ENCODE measurements at places on chromosomes 5 and 9.
A peak's percentile ranks its signal among the peaks of the same experiment; 100 is the strongest.

DNA sequence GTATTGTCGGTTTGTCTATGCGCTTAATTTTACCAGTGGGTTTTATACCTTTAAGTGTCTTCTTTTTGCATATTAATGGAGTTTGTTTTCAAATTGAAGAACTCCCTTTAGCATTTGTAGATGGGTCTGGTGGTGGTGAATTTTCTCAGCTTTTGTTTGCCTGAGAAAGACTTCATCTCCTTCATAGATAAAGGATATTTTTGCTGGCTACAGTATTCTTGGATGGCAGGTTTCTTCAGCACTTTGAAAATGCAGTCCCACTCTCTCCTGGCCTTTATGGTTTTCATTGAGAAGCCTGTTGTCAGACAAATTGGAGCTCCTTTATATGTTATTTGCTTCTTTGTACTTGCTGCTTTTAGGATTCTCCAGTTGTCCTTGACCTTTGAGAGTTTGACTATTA lies 142.1 kb downstream of the RAB3C start:
- DNase-seq = no peak

GRCh38 chr9:135705376-135705775 lies 3.4 kb downstream of the KCNT1 start:
- DNase-seq = no peak

DNA sequence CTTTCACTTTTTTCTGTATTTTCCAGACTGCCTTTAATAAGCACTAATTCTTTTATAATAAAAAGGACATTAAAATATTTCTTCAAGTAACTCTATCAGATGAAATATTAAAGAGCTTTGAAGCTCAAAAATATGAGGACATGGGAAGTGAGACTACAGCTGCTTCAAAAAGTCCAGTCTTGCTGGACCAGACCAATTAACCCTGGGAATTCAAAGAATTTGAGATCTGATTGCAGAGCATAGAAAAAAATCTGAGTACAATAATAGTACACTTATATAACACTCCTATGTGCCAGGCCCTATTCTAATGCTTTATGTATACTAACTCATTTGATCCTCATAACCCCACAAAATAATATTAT lies 9.8 kb downstream of the TMEM245 start:
- DNase-seq = no peak

- DNase-seq = no peak
Observed at GRCh38 chr9:94096819-94097577, 12.7 kb downstream of the PTPDC1 start.

DNA sequence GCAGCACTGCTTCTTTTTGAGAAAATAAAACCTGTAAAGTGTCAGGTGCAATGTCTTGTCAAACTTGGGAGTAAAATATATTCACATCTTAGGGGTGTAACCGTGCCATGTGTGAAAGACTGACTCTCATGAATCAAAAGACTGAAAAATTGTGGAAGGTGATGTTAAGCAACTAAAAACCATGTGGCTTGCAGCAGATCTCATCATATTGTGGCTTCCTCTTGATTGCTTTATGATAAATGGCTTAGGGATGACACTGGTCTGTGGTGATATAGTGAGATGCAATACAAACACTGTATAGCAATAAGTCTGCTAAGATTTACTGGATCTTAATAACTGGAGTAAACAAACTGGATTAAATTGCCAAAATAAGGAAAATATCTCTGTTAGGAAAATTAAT lies 321.6 kb downstream of the EDIL3 start:
- DNase-seq = no peak

DNA sequence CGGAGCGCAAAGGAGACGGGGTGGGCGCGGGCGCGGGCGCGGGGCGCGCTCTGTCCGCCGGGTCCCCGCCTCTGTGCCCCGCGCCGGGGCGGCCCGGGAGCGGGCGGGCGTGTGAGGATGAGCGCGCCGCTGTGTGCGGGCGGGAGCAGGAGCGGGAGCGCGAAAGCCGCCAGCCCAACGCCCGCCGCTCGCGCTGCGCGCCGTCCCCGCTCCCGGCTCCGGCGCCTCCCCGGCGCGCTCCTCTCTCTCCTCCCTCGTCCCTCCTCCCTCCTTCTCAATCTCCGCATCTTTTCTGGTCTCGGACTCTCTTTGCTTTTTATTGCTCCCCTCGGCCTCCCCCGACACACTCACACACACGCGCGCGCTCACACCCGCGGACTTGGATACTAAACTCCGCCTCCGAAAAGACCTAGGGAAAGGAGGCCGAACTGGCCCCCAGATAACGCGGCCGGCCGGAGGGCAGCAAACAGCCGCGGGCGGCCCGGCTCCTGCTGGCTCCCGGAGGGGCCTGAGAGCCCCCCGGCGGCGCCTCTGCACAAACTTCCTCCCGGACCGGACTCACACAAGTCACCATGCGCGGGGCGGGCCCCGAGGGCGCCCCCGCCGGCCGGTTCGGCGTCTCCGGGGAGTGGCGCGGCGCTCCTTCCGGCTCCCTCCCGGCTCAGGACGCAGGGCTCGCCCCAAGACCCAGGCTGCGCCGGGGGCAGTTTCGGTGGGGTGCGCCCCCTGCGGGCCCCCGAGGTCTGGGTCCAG lies at the start of gene FIBCD1:
Gene FIBCD1 (minus strand): TSS at position 596 of the 753 bp plus-strand sequence. CDS start 640 bp downstream, outside the sequence.
- no peak for DNase-seq

GRCh38 chr9:18438300-18438925 lies 35.5 kb upstream of the ADAMTSL1 start:
- DNase-seq = no peak

- no peak for DNase-seq
Observed at GRCh38 chr9:84856181-84856632, 186.7 kb downstream of the NTRK2 start.

- no peak for DNase-seq
Observed at GRCh38 chr5:142495531-142495930, 170.7 kb upstream of the SPRY4 start.

GRCh38 chr9:2116073-2116472 lies 100.9 kb downstream of the SMARCA2 start:
- DNase-seq = peak; percentile 9

GRCh38 chr5:158082696-158083287 lies 223.8 kb upstream of the CLINT1 start:
- DNase-seq = no peak

Measured in Jurkat, Clone E6-1 (cell line).